ENCODE measurements at places on chromosomes 2 and 18. TPM values are rescaled to one million over a fixed set of nuclear protein-coding genes. Genes with fewer than 3 reads are reported as not detected.

DNER gene
- total RNA-seq = 4.0 TPM

ATOH8 gene
- total RNA-seq = 6.9 TPM

SH2D6 gene
- total RNA-seq = 0.34 TPM

DNA sequence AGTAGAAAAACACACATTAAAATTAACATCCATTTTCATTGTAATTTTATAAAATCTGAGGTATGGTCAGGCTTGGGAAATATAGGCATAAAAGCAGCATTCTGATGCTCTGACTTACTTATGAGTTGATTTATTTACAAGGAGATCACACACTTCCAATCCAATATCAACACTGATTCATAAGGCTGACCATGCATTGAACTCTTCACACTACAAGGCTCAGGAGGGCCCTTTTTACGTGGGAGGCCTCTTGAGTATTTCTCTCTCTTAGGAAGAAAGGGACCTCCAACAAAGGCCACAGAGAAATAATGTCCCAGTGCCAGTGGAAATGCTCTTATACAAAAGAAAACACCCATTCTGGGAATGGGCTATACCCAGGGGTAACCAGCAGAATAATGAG is 222.8 kb downstream of the NAPG start:
- no peaks in the 10 kb centered on the region for H3K36me3 ChIP-seq
- H3K4me1 ChIP-seq = peaks cover 5% of the 10 kb centered on the region
- no peaks in the 10 kb centered on the region for H3K27me3 ChIP-seq
- H3K27ac ChIP-seq = no peak overlapping the region

DNA sequence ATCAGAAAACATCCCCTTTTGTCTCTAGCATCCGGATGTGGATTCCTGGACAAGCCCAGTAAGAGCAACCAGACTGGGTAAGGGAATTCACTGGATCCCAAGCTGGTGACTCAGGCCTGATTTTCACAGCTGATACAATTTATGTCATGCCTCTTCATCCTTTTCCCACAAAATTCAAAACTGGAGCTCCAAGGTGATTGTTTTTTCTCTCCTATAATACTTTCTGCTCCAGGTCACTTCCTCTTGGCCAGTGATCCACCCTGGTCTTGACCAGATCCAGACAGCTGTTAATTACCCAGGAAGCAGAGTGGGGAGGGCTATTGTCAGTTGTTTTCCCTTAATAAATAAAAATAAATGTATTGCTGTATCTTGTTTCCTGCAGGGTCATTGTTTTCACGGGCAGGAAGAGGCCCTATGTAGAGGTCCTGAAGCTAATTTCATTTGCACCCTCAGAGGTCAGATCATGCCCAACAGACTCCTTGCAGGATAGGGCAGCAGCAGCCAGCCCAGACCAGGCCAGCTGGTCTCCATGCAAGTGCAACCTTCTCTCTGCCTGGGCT is 57.6 kb downstream of the EVA1A start:
- H3K27ac ChIP-seq = no peak overlapping the region
- no peak overlapping the region for H3K4me3 ChIP-seq
- H3K27me3 ChIP-seq = no peaks in the 10 kb centered on the region

DNA sequence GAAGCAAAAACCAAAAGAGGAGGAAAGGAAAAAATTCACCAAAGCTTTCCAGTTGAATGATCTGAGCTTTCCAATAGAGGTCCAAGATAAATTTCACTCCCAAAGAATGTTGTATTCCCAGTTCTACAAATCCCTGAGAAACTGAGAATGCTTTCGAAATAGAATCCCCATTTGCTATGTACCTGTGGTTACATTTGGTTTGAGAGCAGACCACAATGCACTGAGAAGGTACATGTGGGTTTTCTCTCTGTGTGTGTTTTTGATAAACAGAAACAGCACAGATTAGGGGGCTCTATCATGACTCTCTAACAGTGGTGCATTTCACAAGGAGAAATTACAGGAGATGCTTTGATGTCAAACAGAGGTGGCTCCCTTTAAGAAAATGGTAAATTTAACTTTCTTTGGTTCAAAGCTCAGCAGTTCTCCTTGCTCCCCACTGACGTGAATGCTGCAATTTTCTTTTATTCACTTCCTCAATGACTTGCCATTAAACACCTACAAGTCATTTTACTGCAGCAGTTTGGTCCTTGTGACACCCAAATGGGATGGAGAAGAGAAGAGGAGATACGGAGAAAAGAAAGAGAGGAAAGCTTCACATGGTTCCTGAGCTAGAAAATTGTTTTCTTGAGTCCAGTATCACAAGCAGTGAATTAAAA is 108.7 kb downstream of the EPHA4 start:
- DNase-seq = no peak
- no peak overlapping the region for H3K27ac ChIP-seq
- peaks cover 54% of the 10 kb centered on the region for H3K4me1 ChIP-seq
- H3K27me3 ChIP-seq = no peaks in the 10 kb centered on the region

DNA sequence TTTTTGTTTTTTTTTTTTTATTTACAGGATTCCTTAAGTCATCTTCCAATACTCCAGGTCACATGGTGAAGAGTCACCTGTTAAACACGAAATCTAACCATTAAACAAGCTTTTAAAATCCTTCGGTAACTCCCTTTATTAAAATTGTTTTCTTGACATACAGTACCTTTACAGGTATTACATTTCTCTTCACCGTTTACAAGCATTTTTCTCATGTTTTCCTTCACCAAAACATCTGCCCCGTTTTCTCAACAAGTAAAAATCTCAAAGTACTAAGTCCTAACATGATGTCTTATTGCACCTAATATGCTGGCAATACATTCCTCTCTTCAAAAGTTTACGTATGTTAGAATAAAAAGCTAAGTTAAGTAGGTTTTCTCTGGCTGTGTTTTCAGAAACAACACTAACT is 1.1 kb downstream of the PUM2 start:
- H3K36me3 ChIP-seq = peaks cover 6% of the 10 kb centered on the region
- H3K4me3 ChIP-seq = peak overlapping the region; percentile 98
- DNase-seq = no peak
- H3K4me1 ChIP-seq = peaks cover 41% of the 10 kb centered on the region
- peak overlapping the region; percentile 98 for H3K27ac ChIP-seq
- no peaks in the 10 kb centered on the region for H3K27me3 ChIP-seq
